ENCODE measurements at places on chromosomes 13 and 19.

- ATAC-seq = peak; percentile 71
These were observed 43.3 kb downstream of the VWA8 start for GRCh38 chr13:41917641-41918040.

DNA sequence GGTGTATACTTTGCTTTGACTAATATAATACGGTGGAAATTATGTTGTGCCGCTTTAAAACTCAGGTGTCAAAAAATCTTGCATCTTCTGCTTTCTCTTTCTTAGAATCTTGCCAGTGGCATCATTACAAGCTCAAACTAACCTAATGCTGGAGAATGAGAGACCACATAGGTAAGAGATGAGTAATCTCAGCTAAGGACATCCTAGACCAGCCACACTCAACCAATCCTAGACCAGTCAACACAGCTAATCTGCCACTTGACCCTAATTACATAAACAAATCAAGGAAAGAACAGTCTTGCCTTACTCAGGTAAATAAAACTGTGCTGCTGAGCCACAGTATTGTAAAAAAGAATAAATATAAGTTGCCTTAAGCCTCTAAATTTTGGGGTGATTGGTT is 1323.9 kb upstream of the SPRY2 start:
- ATAC-seq = no peak

- ATAC-seq = no peak
These were observed 165.2 kb downstream of the SHISA2 start for GRCh38 chr13:25886438-25887214.

DNA sequence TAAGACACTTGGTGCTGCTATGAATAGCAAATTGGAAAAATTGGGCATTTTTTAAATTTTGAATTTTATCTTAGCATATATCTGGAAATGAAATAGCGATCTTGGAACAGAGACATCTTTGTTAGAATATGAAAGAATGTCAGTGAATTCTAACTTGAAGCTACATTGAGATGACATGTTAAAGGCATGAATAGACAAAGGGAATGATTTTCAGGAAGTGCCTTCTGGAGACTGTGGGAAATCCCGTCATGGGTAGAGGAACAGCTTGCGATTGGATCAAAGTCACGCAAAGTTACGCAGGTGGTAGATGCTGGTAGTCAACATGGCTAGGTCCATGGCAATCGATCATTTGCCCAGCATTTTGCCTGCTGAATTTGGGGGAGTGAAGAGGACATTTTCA is 43.5 kb downstream of the LRCH1 start:
- ATAC-seq = no peak

DNA sequence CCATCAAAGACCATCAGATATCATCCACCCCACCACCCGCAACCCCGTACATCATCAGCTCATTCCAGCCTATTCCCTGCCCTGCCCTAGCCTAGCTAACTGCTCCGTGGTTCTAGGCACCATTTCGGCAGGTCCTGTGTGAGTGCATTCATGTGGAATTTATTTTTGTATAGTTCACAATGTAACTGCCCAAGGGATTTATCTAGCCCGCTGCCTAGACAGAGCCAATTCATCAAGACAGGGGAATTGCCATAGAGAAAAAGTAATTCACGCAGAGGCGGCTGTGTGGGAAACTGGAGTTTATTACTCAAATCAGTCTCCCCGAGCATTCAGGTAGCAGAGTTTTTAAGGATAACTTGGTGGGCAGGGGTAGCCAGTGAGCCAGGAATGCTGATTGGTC is 109.2 kb upstream of the UBL3 start:
- ATAC-seq = no peak

DNA sequence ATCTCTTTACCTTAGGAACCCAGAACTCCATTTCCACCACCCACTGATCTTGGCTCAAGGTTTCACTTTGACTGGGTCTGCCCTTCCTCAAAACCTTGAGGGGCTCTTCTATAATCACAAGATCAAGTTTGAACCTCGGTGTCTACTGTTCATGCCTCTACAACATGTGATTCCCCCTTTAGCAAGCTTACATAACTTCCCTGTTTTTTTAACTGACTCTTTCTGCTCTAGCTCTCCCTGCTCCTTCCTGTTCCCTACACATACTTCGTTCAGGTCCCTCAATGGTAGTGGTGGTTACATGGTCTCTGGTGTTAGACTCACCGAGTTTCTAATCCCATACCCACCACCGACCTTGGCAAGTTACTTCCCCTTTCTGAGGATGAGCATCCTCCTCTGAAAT is 26.7 kb downstream of the CEACAM8 start:
- ATAC-seq = peak; percentile 77

- no peak for ATAC-seq
These were observed 3.6 kb downstream of the DMAC2 start for GRCh38 chr19:41435936-41436673.

DNA sequence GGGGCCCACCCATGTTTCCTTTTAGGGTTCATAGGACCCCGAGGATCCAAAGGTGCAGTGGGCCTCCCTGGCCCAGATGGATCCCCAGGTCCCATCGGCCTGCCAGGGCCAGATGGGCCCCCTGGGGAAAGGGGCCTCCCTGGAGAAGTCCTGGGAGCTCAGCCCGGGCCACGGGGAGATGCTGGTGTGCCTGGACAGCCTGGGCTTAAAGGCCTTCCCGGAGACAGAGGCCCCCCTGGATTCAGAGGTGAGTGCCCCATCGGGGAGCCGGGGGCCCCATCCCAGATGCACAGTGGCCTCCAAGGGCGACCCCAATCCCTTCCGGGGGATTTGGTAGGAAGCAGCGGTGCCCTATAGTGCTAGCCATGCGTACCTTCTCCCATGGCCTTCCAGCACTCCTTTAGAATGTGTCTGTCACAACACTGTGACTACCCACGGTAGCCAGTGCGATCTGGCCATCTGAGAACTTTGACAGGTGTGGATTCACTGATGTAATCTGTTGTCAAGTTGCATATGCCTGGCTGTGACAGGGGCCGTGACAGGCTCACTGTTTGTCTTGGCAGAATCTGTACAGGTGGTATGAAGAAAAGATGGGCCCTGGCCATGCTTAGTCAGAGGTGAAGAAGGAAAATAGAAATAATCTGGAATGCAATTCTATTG is 88.5 kb downstream of the RAB20 start:
- no peak for ATAC-seq

- no peak for ATAC-seq
These were observed 1.2 kb upstream of the NKPD1 start for GRCh38 chr19:45161738-45162607.

- no peak for ATAC-seq
These were observed 244.2 kb upstream of the SOX21 start for GRCh38 chr13:94956417-94957110.

DNA sequence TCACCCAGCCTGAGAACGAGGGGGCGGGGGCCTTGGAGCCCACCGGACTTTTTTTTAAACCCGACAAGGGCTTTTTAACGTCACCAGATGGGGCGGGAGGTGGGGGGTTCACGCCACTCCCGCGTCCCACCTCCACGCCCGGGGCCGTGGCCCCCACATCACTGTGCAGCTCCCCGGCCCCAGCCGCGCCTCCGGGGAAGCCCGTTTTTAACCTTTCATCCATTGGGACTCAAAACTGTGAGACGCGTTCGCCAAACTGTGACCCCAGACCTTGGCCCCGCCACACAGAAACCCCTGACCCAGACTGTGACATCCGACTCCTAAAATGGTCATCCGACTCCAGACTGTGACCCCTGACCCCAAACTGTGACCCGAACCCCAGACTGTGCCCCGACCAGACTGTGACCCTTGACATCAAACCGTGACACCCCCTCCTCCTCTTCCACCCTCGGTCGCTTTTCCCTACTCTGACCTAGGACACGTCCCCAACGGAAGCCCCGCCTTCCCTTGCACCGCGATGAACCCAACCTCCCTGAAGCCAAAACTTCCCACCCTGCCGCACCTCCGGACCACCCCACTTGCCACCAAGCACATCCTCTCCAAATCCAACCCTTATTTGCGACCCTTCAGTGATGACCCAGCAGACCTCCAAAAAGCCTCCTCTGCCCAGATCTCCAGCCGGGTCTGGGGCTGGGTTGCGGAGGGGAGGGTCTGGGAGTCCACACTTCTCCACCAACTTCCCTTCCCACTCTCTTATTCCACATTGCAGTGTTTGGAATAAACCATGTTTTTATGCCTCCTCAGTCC is 1.5 kb upstream of the GRWD1 start:
- ATAC-seq = no peak

DNA sequence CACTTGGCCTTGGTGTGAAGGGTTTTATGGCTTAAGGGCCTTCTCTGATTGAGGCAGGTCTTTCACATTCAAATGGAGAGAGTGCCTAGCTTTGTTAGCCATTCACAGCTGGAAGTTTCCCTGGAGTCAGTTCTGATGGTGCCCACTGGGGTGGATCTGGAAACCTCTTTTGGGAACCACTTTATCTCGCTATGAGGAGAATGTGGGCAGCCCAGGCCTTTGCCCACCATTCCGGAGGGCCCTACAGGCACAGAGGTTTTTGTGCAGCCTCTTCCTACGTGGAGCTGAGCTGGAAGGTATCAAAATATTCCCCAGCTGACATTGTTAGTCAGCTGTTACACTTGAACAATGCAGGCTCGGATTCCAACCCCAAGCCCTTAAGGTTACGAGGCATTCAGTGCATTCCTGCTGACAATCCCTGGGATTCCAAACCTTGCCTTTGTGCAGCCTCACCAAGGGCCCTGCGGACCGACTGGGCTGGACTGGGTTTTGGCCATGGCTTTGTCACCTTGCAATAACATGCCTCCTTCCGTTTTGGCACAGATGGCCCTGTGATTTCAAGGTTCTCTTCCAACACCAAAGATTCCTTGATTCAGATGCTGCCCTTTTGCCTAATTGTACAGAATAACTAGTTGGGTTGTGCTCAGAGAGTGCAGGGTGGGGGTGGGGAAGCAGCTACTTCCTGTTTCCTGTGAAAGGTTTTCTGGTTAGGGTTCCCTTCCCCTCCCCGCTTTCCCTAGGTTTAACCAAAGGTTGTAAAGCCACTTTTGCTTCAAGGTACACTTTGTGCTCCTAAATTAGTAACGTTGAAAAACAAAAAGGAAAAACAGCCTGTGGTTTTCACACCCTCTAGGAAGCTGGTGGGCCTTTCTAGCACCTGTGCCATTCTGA is 27.0 kb downstream of the SAE1 start:
- ATAC-seq = peak; percentile 27

- peak; percentile 87 for ATAC-seq
These were observed 30.7 kb upstream of the ZNF429 start for GRCh38 chr19:21474671-21475181.

DNA sequence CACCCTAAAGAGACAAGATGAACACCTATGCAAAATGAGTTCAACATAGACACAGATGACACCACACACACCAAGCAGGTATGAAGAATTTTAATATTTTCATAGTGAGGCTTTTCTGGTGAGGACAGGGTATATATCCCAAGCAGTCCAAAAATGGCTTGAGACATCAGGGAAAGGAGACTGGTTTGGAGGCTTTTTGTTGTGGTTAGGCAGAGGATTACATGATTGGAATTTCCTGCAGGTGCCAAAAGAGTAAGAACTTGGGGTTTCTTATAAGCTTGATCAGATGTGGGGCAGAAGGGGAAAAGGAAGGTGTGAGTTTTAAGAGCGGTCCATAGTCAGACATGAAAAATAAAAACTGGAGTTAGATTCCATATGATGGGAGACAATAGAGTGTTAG is 420.8 kb upstream of the SLITRK1 start:
- no peak for ATAC-seq

GRCh38 chr19:11067356-11068113 is 21.7 kb upstream of the LDLR start:
- no peak for ATAC-seq

- ATAC-seq = no peak
These were observed 8.2 kb downstream of the ZNF805 start for GRCh38 chr19:57248646-57249045.

GRCh38 chr13:104869501-104869900 is 1666.0 kb downstream of the EFNB2 start:
- ATAC-seq = no peak

DNA sequence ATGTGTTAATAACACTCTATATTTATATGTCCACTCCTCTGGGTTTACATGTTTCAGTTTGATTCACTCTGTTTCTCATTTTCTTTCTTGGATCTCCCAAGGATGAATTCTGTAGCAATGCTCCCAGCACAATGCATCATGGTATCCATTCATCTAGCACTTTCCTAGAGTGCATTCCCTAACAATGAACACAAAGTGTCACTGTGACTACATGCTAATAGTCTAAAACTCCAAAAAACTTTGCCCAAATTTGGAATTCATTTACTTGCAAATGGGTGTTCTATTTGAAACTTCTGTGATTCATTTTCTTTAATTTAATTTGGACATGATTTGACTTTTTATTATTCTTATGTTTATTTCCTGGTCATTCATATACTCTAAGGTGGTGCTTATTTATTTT is 286.3 kb downstream of the POU4F1 start:
- no peak for ATAC-seq

- ATAC-seq = no peak
These were observed 214.6 kb upstream of the HTR2A start for GRCh38 chr13:47111499-47111898.

DNA sequence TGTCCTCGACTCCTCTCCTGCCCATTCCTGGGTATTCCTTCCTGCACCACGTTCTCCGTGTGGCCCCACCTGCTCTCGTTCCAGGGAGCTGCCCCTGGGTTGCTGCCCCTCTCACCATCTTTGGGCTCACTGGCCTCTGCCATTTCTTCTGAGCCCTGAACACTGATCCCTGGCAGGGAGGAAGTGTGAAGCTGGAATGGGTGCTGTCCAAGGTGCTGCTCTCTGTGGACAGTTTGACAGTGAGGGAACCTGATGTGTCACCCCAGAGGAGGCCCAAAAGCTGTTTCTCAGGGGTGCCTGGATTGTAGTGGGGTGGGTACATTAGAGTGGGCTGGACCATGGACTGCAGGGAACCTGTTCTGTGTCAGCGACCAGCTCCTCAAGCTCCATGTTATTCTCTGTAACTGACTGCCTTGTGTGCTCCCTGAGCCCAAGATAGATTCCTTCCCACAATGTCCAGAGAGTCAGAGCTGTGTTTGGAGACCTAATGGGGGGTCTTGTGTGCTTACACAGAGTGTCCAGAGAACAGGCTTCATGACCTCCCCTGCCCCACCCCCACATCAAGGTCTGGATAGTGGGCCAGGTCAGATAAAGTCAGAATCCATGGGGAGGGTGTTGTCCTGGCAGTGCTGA is 7.2 kb upstream of the CEACAM8 start:
- no peak for ATAC-seq

DNA sequence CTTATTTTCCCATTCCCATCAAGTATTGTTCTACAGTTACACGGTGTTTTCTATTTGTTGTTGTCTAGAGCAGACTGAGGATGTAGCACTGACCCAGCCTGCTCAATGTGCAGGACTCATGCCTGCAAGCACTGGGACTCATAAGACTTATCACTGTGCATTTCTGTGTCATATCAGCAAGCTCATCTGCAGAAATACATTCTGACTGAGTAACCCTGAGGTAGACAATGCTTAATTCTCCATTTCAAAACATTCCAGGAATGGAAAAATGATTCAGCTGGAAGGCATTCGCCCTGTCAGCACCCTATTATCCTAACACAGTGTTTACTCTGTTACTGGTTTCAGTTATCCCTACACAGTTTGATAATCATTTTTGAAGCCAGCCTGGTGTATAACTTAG is 2506.4 kb downstream of the PCDH9 start:
- no peak for ATAC-seq

GRCh38 chr19:51686171-51686570 is 7.0 kb upstream of the SPACA6 start:
- ATAC-seq = no peak
